GM06990 (cell line): ENCODE measurements at places on chromosomes 11 and 22.

GRCh38 chr22:37336579-37336978 lies 54.3 kb downstream of the CYTH4 start:
- no peak for DNase-seq

GRCh38 chr11:45890886-45891550 lies 5.6 kb downstream of the MAPK8IP1 start:
- DNase-seq = no peak

DNA sequence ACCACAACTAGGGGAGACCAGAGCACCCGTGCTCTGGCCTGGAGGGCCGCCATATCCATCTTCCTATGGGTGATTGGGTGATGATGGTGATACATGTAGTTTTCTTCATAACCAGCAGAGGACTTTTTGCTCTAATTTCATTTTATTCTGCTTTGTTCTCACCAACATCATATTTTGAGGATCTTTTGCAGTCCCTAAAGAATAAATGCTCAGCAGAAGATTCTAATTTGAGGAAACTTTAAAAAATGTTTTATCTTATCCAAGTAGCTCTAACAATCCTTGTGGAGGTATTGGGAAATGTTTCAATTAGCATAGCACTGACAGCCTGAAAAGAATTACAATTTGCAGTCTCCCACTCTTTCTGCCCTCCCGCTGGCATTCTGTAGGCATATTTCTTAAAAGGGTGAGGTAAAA lies 544.0 kb downstream of the NTM start:
- DNase-seq = no peak

GRCh38 chr11:117333917-117334316 lies 6.3 kb downstream of the CEP164 start:
- no peak for DNase-seq

DNA sequence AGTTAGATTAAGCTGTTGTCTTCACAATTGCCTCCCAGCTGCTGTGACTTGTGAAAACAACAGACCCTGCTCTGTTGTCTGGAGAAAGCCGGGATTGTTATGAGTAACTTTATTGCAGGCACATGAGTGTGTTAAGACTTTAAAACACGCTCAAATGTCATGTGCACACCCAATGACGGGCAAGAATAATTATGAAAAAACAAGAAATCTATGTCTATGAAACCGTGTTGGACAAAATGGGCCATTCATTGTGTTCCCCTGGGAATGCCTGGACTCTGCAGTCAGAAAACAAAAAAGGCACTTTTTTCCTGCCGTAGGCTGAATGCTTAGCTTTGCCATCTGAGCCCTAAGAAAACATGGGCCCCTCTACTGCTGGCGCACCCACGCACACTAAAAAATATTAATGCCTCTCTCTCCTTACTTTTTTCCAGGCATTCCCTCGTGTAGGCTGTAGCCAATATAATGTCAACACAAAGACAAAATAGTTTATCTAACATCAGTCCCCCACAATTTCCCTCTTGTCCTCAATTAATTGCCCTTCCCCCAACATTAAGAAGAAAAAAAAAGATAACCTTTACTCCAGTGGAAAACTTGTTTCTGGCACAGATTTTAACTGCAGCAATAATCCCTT lies 207.9 kb downstream of the SOX6 start:
- no peak for DNase-seq

DNA sequence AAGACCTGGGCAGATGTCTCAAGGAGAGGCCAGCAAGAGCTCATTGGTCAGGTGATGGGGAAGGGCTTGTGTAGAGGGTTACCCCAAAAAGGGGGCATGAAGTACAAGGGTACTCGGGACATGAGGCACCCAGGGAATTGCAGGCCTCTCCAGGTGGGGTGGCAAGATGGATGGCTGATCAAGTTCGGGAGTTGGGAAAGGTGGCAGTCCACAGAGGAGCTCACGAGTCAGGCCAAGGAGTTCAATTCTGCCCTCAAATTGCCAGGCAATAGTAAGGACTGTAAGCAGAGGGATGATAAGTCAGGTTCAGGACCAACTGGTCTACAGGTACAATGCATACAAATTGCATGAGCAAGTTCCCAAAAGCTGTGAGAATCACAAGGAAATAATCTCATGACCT lies 42.3 kb upstream of the SLC25A1 start:
- DNase-seq = no peak

- no peak for DNase-seq
Measured at GRCh38 chr11:122711831-122712381, 56.4 kb downstream of the UBASH3B start.

- DNase-seq = no peak
Measured at GRCh38 chr11:113952070-113952469, 22.8 kb upstream of the HTR3A start.

GRCh38 chr22:45413013-45413367 lies 409 bp downstream of the SMC1B start:
- DNase-seq = no peak

DNA sequence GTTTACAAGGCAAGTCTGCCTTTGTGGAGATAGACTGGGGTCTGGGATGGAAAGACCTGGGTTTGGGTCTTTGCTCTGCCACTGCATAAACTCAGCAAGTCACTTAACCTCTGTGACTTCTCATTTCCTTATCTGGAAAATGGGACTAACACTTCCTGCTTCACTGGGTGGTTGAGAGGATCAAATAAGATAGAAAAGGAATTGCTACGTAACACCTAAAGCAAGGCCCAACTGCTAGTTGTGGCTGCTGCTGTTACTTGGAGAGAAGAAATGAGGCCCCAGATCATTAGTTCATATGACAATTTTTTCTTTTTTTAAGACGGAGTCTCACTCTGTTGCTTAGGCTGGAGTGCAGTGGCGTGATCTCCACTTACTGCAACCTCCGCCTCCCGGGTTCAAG lies 5.9 kb downstream of the PTPRJ start:
- no peak for DNase-seq

GRCh38 chr11:120462825-120463224 lies 48.7 kb upstream of the GRIK4 start:
- DNase-seq = no peak

DNA sequence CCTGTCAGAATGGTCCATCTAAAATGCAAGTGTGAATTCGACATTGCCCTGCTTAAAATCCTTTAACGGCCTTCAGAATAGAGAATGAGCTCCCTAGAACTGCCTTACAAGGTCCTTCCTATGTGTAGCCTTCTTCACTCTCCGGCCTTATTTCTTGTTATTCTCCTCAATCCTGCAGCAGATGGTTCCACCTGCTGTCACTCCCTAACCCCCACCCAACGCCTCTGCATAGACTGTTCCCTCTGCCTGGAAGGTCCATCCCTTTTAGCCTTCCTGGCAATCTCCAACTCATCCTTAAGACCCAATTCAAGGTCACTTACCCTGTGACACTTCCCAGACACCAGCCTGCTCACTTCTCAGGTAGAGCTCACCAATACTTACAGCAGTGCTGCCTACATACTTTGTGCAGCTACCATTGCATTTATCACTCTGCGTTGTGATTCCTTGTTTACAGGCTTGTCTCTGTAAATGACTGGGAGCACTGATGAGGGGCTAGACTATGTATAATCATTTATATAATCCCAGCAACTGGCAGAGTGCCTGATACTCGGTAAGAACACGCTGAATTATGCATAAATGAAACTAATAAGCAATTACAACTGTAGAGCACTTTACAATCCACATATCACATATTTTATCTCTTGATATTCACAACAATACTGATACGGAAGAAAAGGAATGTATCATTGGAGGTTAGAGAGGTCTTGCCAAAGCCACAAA lies 58.9 kb downstream of the CLPB start:
- DNase-seq = no peak

DNA sequence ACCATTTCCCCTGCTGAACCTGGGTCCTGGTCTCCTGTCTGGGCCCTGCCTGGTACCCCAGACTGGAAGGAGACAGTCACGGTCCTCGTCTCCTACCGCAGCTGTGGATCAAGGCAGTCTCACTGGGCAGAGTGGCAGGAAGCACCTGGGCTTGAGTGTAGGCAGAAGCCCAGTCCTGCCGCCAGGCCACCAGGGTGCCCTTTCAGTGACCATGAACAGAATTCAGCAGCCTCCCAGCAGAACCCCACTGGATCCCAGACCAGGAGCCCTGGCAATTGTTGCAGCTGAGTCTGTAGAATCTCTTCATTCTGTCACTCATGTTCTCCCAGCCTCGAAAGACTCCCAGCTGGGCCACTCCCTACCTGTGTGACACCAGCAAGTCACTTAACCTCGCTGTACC lies 25.5 kb upstream of the CREB3L1 start:
- no peak for DNase-seq
